Retina (tissue), 1 donor: ENCODE measurements at places on chromosomes 16 and 17.

DNA sequence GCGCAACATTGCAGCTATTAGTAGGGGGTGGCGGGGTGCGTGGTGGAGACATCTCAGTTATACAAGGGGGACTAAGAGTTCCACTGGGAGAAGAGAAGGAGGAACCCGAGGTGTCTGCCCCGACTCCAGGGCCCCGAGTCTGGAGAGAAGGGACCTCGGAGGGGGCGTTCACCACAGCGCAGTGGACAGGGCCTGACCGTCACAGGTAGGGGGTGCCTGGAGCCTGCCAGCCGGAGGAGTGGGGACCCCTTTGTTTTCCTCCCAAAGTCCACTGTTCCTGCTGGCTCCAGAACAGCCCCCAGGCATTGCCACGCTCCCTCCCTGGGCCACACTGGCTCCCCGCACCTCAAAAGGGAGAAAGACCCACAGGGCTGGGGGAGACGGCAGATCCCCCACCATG is 175.9 kb upstream of the TNRC6C start:
- no peak for DNase-seq

DNA sequence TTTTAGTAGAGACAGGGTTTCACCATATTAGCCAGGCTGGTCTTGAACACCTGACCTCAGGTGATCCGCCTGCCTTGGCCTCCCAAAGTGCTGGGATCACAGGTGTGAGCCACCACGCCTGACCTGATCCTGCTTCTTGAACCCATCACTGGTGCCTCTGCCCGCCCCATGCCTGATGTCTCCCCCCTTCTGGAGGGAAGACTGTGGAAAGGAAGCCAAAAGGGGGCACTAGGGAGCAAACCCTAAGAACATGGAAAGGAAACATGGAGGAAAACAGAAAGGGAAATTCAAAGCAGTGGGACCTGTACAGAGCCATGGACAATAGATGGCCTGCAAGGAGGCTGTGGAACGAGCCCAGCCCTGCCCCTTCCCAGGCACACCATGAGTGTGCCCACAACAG is 31.1 kb upstream of the FASN start:
- DNase-seq, result no peak

GRCh38 chr17:19454074-19454473 is 43.0 kb downstream of the RNF112 start:
- no peak for DNase-seq

DNA sequence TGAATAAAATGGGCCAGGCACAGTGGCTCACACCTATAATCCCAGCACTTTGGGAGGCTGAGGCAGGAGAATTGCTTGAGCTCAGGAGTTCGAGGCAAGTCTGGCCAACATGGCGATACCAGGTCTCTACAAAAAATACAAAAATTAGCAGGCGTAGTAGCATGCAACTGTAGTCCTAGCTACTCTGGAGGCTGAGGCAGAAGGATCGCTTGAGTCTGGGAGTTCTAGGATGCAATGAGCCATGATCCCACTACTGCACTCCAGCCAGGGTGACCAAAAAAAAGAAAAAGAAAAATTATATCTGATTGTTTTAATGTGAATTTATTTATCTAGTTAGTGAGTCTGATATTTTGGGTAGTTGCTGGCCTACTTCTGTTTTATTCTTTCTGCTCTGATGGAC is 7.0 kb downstream of the IL34 start:
- no peak for DNase-seq

DNA sequence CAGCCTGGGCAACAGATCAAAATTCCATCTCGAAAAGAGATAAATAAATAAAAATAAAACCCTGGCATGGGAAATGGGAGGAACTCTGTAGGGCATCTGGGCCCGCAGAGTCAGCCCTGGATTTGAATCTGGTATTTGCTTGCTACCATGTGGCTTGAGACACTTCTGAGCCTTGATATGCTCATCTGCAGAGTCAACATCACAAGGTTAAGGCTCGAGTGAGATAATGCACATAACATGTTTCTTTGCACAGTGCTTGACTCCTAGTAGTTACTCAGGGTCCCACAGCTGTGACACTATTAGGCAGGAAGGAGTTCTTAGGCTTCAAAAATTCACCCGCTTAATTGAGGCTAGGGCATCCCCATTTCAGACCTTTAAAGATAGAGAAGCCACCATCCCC is 21.3 kb downstream of the CDK5RAP3 start:
- no peak for DNase-seq

- DNase-seq, result peak; percentile 26
Observed at GRCh38 chr16:67447508-67448076, 16.7 kb downstream of the HSD11B2 start.

GRCh38 chr16:75322740-75323139 is 71.3 kb upstream of the BCAR1 start:
- no peak for DNase-seq

DNA sequence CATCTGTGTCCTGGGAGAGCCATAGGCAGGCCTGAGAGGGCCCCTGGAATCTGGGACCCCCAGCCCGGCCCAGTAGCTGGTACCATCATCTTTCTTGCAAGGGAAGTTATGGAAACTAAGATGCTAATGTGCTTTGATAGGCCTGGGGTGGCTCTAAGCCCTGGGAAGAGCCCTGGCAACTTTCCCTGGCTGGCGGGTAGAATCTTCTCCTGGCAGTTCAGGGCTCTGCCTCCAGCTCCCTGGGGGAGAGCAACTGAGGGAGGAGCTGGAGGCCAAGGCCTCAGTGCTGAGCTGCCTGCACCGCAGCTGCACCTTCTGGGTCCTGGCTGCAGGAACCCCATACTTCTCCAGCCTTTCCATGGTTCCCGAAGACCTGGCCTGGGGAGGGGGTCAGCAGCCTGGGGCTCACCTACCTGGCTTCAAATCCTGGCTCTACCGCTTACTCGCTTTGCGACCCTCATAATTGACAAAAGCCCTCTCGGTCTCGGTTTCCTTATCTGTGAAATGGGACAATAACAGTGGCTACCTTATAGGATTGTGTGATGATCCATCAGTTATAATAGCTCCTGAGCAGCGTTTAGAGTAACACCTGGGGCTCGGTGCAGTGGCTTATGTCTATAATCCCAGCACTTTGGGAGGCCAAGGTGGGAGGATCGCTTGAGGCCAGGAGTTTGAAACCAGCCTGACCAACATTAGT is 333.7 kb downstream of the SEC14L1 start:
- DNase-seq, result no peak

DNA sequence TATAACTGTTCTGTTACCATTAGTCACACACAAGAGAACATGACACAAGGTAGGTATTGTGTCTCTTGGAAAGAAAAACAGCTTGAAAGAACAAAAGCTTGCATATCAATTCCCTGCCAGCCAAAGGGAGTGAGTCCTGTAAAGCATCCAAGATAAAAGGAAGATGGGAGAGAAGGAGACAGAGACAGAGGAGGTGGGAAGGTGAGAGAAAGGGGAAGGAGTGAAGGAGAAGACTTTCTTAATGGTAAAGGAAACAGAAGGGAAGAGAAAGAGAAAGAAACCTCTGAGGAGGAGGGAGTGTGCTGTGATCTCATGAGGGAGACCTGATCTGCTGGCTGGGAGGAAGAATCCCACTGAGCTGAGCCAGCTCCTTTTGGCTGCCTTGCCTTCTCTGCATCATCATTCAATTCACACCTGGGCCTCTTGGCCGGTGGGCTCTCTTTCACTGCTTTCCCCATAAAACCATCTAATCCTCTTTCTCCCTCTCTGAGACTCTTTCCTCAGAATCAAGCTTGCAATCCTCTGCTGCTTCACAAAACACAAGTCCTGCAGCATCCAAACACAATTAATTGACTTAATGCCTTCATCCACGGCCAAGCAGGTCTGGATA is 271.6 kb downstream of the ABCC12 start:
- DNase-seq, result no peak

GRCh38 chr16:3842994-3843393 is 37.5 kb downstream of the CREBBP start:
- DNase-seq, result no peak

- DNase-seq, result peak; percentile 97
Observed at GRCh38 chr17:41864836-41865595, at the start of gene KLHL11. Gene KLHL11, minus strand, starts transcription at chr17:41865423. Its CDS starts 53 bp downstream, at chr17:41865370.

GRCh38 chr16:88857728-88858339 is 907 bp downstream of the TRAPPC2L start:
- DNase-seq, result peak; percentile 65

DNA sequence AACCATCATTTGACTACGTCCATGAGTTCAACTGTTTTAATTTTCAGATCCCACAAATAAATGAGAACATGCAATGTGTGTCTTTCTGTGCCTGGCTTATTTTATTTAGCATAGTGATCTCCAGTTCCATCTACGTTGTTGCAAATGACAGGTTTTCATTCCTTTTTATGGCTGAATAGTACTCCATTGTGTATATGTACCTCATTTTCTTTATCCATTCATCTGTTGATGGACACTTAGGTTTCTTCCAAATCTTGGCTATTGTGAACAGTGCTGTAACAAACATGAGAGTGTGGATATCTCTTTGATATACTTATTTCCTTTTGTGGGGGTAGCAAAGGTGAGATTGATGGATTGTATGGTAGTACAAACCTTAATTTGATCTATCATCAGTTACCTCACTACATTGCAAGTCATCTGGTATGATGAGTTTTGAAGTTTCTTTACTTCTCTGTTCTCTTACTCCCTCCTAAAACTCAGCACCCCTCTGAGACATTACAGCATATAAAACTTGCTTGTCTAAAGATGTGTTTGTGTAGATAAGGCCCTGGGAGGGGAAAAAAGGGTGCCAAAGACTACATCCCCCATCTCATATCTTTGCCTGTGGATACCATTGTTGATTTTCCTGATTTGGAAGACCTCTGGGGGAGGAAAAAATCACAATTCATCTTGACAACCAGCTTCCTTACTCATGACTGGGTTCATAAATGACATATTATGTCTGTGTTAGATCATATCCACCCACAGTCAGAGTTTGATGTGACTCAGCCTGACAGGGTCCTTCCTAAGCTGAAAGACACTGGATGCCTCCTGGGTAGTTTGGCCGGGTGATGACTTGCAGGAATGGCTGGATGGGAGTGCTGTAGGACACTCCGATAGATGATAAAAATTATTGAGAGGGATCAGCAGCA is 47.6 kb downstream of the ABCA9 start:
- no peak for DNase-seq

- peak; percentile 93 for DNase-seq
Observed at GRCh38 chr17:80036715-80037477, 454 bp downstream of the CCDC40 start.

- DNase-seq, result no peak
Observed at GRCh38 chr17:44081681-44082080, 11.1 kb downstream of the G6PC3 start.

DNA sequence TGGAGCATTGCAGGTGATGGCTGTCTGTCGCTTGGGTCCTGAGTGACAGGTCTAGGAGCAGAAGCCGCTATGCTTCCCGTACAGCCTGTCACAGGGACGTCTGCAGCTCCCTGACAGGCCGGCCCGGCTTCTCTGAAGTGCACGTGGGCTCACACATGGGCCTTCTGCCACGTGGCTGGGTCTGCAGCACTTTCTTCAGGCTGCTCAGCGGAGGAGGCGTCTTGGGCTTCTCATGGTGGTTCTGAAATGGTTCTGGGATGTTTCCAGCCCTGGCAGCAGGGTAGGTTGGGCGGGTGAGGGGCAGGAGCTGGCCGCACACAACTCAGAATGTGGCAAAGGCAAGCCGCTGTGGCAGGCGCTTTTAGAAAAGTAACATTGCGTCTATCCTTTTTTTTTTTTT is 80.3 kb upstream of the ZNF750 start:
- no peak for DNase-seq
